ENCODE measurements at places on chromosomes 5 and 9.

DNA sequence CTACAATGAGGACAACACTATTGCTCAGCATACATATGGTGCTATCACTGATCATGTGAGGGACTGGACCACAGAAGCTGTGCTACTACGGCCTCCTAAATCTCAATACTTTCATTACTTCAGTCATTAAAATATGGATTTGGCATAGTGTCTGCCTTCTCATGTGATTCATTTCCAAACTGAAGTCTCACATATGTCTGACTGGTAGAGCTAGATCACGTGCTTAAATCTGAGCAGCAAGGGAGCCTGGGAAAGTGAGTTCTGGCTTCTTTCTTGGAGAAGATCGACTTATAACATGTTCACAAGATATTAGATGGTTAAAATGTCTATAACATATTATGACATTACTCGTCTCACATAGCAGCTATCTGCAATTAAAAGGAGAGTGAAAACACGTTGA lies 8.3 kb downstream of the KIF4B start:
- DNase-seq = no peak

DNA sequence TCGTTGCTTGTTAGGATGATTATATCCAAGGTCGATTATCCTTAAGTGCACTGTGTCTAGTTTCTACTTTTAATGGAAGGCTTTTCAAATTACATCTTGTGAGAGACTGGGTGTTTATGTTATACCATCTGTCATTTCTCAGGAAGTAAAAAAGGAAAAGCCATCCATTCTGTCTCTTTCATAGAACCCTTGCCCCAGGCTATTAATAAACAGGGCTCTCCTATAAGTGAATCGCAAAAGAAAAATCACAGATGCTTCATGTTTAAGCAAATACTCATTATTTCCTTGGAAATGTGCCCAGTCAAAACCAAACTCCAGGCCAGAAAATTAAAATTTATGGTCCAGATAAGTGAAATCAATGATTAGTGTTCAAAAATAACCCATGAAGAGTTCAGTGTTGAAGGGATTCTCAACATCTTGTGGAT lies 58.1 kb downstream of the STARD4 start:
- DNase-seq = no peak

DNA sequence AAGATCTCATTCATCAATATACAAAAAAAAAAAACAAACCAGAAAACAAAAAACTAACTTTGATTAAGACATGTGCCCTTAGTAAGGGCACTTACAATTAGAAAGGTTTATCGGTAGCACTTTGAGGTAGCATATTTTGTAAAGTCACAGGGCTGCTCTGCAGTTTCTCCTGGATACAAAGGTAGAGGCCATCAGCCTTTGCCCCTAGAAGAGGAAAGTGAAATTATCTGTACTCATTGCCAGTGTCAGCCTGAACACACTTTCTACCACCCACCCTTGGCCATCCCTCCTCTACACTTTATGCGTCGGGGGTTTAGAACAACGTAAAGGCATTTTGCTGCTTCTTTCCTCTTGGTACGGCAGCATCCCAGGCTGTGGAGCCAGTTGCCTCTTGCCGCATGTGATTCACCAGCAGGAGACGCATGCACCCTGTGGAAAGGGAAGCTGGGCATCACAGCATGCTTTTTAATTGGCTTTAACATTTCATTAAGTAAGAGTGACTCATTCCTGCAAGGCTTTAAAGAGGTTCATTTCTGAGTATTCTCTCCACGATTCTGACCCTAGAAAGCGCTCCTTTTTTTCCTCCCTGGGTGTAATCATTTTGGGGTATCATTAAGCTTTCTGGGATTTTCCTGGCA lies 84.6 kb downstream of the CEMIP2 start:
- peak; percentile 73 for DNase-seq

- DNase-seq = no peak
Observed at GRCh38 chr5:65946198-65946745, 19.9 kb downstream of the ERBIN start.

- DNase-seq = peak; percentile 2
Observed at GRCh38 chr9:78383130-78383529, 86.2 kb downstream of the PSAT1 start.

DNA sequence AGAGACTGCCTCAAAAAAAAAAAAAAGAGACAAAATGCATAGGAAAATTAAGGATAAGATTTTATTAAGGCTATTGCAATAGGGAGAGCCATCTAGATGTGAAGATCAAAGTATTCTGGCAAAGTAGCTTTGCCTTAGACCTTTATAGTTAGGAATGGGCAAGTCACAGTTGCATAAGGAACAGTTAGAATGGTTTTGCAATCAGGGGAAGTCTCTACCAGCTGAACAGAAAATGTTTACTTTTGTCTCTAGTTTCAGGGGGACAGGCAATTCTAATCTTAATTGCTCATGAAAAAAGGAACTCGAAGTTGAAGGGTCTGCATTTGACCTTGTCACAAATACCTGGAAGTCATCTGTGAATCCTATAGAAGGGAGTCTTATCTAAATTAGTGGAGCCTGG lies 13.1 kb upstream of the ATP6V1G1 start:
- peak; percentile 57 for DNase-seq

DNA sequence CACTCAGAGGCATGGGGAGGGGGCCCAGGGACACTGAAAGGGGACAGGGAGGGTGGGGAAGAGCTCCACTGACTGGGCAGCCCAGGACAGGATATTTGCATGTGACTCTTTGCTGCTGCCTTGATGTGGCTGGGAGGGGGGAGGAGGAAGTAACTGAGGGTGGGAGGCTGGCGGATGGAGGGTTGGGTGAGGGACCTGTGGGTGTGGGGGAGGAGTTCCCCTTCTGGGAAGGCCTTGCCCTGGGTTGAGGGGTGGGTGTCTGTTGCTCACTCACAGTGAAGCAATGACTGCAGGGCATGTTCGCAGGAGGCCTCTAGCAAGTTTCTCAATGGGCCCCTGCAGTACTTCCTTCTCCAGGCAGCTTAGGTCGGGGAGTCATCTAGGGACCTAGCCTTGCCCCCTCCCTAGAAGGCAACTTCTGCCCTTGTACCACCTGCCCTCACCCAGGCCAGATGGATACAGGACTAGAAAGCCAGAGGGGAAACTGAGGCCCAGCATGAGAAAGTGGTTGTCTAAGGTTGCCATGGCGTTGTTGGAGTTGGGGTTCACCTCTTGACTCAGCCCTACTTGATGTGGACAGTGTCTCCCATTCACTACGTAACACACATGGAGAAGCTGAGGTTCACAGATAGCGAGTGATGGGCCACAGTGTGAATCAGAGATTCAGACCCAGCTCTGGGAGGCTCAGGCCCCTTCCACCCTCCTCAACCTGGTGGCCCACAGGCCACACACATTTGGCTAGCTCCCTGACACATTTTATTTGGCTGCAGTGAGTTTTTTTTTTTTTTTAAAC lies 3.0 kb downstream of the GRK6 start:
- DNase-seq = peak; percentile 95

GRCh38 chr5:138611678-138612218 lies 36.5 kb upstream of the HSPA9 start:
- peak; percentile 72 for DNase-seq

GRCh38 chr5:83744821-83745220 lies 24.2 kb upstream of the HAPLN1 start:
- DNase-seq = no peak

GRCh38 chr5:15993334-15993733 lies 186.3 kb downstream of the MARCHF11 start:
- no peak for DNase-seq

GRCh38 chr5:6941631-6942030 lies 228.4 kb downstream of the TENT4A start:
- DNase-seq = no peak

DNA sequence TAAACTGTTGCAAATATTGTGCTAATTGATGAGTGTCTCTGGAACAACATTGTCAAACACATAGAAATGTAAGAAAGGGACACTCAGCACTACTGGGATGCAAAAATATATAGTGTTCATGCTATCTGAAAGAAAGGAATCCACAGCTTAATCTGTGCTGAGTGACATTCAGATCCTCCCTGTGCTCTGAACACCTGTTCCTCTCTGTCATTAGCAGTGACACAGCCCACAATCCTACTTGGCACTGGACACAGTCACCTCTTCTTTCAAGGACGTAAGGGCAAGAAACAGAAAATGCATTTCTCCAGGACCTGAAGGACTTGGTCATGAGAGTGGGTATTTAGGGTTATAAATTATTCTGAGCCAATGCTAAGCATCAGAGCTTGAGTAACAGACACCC lies 121.4 kb upstream of the SV2C start:
- no peak for DNase-seq

DNA sequence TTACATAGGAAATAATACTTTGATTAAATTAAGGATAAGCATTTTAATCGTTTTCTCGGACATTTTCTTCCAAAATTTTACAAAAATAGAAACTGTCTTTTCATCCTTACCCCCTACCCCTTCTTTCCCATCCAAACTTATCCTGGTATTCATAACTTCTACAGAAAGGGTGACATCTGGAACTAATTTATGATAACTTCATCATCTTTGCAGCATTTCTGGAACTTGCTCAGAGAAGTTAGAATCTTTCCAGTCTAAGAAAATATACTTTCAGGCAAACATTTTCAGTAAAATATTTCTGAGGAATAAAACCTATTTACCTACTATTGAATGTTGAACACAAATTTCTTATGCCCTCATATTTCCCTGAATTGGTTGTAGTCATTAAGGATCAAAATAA lies 309.0 kb downstream of the MAN2A1 start:
- no peak for DNase-seq

Measured in inflammatory macrophage treated with lipopolysaccharide for 1 hour (primary cell).